Vein endothelial cell (primary cell): ENCODE measurements at places on chromosomes 3 and 15. TPM values are rescaled to one million over a fixed set of nuclear protein-coding genes. Genes with fewer than 3 reads are reported as not detected.

SERINC4 gene
- total RNA-seq: under 0.01 TPM in 1 of 2 replicates, not detected in the other

HAPLN3 gene
- total RNA-seq: 25.4 and 98.3 TPM in 2 replicates

GUCA1C gene
- total RNA-seq: not detected in 2 replicates

LMOD3 gene
- not detected in 2 replicates for total RNA-seq

POC1A gene
- 3.9 and 6.4 TPM in 2 replicates for total RNA-seq

CTXN2 gene
- total RNA-seq: not detected in 2 replicates

MEIS2 gene
- 10.1 and 12.2 TPM in 2 replicates for total RNA-seq

EXD1 gene
- not detected in 2 replicates for total RNA-seq

PLAAT1 gene
- total RNA-seq: 0.98 and 2.5 TPM in 2 replicates

WWTR1 gene
- 393 and 506 TPM in 2 replicates for total RNA-seq

DUOX1 gene
- not detected in 2 replicates for total RNA-seq

ATP13A4 gene
- total RNA-seq: under 0.01 TPM in 2 replicates

MYLK gene
- total RNA-seq: 22.5 and 45.9 TPM in 2 replicates

WDR49 gene
- under 0.01 and 0.10 TPM in 2 replicates for total RNA-seq

TLR9 gene
- total RNA-seq: under 0.01 TPM in 1 of 2 replicates, not detected in the other

ARPIN gene
- total RNA-seq: 10.3 and 11.4 TPM in 2 replicates

DTWD1 gene
- 11.1 and 12.6 TPM in 2 replicates for total RNA-seq

SNTN gene
- not detected in 2 replicates for total RNA-seq

ATP10A gene
- 0.19 TPM in 1 of 2 replicates, not detected in the other for total RNA-seq

FBXO40 gene
- total RNA-seq: not detected in 2 replicates

PCCB gene
- total RNA-seq: 47.4 and 49.0 TPM in 2 replicates

A4GNT gene
- not detected in 2 replicates for total RNA-seq

SLC22A14 gene
- 0.10 TPM in 1 of 2 replicates, not detected in the other for total RNA-seq

ACTC1 gene
- not detected in 2 replicates for total RNA-seq

TRIM42 gene
- total RNA-seq: not detected in 2 replicates

ABCC5 gene
- 13.7 and 14.6 TPM in 2 replicates for total RNA-seq

IL5RA gene
- total RNA-seq: not detected in 2 replicates

GPR87 gene
- 0.19 and 0.33 TPM in 2 replicates for total RNA-seq

SLC24A5 gene
- not detected in 2 replicates for total RNA-seq

GPR176 gene
- total RNA-seq: 56.6 and 83.3 TPM in 2 replicates

RTP3 gene
- not detected in 2 replicates for total RNA-seq

IQGAP1 gene
- total RNA-seq: 252 and 323 TPM in 2 replicates

GP9 gene
- total RNA-seq: not detected in 2 replicates

SEMA3F gene
- total RNA-seq: 38.3 and 76.8 TPM in 2 replicates

DPPA4 gene
- total RNA-seq: not detected in 2 replicates

UTS2B gene
- 0.33 and 0.38 TPM in 2 replicates for total RNA-seq

ADGRG7 gene
- not detected in 2 replicates for total RNA-seq

SLITRK3 gene
- not detected in 2 replicates for total RNA-seq

ZNF80 gene
- total RNA-seq: not detected in 2 replicates

NR2E3 gene
- 0.19 TPM in 1 of 2 replicates, not detected in the other for total RNA-seq

SCAP gene
- total RNA-seq: 58.9 and 79.7 TPM in 2 replicates

CCR9 gene
- total RNA-seq: not detected in 2 replicates

SCG5 gene
- total RNA-seq: 0.57 and 2.0 TPM in 2 replicates

LYZL4 gene
- not detected in 2 replicates for total RNA-seq
